ENCODE measurements at places on chromosomes 3 and 15.

DNA sequence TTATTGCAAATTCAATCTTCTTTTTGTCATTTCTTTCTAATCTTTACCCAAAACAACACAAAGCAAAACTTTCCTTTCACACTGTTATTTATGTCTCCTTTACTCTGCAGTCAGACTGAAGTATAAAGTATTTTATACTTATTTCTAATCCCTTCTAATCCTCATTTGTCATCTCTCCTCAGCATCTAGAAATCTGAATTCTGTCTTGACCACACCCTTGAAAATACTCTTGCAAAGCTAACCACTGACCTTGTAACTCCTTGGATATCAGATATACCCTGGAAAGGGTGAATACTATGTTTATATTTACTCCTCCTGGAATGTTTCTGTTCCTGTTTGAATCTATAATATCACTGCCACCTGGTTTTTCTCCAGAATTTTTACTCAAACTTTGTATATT lies 481.1 kb downstream of the ZNF385D start:
- DNase-seq, result no peak

GRCh38 chr3:52228266-52228665 lies 2.8 kb upstream of the TLR9 start:
- DNase-seq, result no peak

DNA sequence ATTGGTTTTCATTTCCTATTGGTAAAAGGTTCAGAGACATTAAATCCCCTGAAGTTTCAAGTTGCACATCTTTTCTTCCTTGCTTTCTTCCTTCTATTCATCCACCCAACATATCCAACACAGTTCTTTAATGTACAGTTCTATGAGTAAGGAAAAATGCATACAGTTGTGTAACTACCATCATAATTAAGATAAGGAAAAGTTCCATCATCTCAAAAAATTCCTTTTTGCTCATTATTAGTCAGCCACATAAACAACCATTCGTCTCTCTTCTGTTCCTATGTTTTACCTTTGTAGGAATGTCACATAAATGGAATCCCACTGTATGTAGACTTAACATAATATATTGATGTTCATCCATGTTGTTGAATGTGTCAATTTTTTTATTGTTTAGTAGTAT lies 211.1 kb upstream of the ADAMTS9 start:
- no peak for DNase-seq

DNA sequence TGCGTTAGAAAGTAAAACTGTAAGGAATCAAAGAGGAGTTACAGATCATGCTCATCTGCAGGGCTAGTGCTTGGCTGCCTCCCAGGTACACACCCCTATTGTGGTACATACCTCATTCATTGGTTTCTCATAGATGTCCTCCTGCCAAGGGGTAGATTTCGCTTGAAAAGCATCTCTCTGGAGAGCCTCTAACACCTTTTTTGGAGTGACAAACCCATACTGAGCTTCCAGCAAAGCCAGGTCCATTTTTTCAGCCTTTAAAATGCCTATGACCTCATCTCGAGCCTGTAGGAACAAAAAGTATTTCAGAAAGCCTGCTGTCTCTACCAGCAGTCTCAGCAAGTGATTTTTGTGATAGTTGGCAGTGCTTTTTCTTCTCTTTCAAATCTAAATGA lies 112.1 kb downstream of the CMSS1 start:
- no peak for DNase-seq

DNA sequence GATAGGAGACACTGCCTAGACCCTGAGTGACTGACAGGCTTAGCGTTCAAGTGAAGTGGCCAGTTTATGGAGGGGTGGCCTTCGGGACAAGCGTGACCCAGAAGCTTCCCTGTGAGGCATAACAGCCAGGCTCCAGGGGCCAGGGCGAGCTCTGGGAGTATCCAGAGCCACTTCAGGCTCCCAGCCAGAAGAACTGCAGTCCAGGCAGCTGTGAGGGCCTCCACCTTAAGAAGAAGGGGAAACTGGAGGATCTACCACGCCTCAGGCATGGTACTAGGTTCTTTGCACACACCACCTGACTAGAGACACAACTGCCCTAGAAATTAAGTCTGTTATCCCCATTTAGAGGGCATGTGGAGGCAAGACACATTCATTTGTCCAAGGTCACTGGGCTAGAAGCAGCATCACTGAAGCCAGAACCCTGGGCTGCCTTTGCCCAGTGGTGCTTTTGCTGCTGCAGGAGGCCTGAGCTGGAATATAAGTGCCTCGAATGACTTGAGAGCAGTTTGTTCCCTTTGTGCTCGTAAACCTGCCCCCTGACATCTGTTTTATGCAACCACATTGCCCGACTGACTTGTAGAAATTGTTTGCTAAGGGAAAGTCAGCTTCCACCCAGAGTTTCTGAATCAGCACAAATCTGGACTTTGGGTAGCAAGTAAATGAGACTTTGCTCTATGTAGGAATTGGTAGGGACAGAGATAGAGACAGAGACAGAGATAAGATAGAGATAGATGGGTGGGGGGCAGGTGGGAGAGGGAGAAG lies 23.3 kb downstream of the RASGRF1 start:
- DNase-seq, result no peak

DNA sequence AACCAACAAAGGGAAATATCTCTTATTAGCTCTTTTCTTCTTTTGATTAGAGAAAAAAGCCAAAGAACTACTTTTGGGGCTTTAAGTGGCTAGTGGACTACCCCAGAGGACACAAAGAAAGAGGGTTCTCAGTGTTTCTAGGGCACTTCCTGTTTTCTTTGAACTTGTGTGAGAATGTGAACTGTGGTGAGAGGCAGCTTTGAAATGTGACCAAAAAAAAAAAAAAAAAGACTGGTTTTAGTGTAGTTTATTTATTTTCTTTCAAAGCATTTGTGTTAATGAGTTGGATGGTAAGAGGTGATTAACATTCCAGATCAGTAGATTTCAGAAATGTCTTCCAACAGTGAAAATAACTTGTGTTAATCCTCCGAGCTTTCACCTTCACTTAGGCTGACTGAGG lies 32.4 kb downstream of the SELENOT start:
- no peak for DNase-seq

- DNase-seq, result no peak
Measured at GRCh38 chr3:184688882-184689271, 23.0 kb downstream of the MAGEF1 start.

DNA sequence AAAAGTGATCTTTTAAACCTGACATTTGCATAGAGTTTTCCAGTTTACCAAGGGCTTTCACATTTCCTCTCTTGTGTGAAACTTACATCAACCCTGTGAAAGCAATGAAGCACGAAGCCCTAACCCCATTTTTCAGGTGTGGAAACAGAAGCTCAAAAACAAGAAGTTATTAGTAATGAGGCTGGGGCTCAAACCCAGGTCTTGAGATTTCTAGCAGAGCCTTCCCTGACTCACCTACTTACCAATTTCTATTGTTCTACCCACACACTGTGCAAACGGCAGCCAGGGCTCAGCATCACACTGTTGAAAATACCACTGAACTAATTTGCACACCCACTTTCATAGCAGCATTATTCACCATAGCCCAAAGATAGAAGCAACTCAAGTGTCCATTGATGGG lies 117.8 kb upstream of the IGF1R start:
- no peak for DNase-seq

DNA sequence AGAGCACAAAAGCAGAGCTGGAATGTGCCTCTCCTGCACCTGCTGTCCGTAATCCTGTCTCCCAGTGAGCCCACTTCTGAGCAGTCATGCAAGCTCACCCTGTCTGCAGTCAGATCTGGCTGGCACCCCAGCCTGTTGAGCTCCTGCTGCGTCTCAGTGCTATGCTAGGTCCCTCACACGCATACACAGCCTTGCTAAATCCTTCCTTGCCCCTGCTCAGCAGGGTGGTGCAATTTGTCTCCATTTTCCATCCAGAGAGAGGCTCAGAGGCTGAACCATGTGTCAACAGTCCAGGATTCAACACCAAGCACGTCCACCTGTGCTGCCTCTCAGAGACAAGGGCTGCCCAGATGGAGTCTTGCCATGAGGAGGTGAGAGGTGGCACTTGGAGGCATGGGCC lies 11.0 kb downstream of the POMGNT2 start:
- no peak for DNase-seq

- DNase-seq, result no peak
Measured at GRCh38 chr15:51838270-51838669, 8.8 kb downstream of the TMOD3 start.

Data from stimulated activated CD8-positive, alpha-beta memory T cell treated with anti-CD3 and anti-CD28 coated beads, Interleukin-4, amount 100 ng/mL, for 1 hour (primary cell).